CD4-positive, alpha-beta T cell treated with Interleukin-1 beta for 1 hour (primary cell): ENCODE measurements at places on chromosomes 1 and 21.

DNA sequence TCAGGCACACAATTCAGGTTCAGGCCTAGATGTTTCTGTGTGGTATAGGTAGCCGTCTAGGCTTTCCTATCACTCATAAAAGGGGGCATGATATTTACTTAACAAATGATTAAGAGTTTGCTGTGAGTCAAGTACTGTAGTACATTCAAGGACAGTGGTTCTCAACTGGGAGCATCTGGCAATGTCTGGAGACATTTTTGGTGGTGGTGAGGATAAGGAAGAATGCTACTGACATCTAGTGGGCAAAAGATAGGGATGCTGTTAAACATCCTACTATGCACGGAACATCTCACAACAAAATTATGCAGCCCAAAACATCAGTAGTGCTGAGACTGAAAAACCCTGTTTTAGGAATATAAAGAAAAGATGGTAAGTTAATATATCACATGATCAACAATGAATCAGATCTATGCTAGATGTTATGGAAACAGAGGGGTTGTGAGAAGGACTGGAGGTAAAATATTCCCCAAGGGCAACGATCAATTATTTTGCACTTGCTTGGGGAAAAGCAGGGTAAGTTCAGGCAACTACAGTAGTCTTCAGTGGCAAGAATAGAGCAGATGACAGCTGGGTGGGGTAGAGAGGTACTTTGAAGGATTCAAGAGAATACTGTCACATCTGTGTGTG lies 4.9 kb downstream of the DNTTIP2 start:
- no peak for DNase-seq

- no peak for DNase-seq
Observed at GRCh38 chr1:237664348-237664747, 226.4 kb downstream of the ZP4 start.

DNA sequence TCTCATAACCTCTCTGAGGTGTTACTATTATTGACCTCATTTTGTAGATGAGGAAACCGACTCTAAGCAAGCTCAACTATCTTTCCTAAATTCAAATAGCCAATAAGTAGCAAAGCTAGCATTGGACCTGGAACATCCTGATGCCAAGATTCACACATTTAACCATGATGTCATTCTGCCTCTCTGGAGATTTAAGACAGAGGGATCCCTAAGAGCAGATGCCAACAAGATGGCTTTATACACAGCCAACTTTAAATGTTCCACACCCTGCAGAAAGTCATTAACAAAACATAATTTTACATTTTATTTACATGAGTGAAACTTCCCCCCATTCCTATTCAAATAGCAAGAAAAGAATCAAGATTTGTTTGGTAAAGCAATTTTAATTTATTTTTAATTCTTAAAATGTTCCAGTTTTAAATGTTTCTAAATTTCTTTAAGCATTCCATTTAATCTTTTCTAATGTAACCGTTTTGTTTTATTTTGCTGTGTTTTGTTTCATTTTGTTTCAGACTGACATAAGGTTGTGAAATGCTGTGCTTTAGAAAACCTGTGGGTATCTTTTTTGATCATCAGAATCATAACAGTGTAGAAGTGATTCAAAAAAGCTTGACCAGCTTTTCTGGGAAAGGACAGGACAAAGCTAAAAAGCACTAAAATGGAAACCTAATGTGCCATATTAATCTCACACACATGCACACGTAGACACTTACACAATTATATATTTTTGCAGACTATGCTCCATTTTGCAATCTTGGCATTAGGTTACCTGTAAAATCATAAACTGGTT lies 7.6 kb upstream of the VAV3 start:
- DNase-seq, result no peak

GRCh38 chr1:44557778-44558177 lies 116.5 kb downstream of the TMEM53 start:
- no peak for DNase-seq

GRCh38 chr1:109864047-109864822 lies 46.4 kb upstream of the CSF1 start:
- DNase-seq, result no peak

DNA sequence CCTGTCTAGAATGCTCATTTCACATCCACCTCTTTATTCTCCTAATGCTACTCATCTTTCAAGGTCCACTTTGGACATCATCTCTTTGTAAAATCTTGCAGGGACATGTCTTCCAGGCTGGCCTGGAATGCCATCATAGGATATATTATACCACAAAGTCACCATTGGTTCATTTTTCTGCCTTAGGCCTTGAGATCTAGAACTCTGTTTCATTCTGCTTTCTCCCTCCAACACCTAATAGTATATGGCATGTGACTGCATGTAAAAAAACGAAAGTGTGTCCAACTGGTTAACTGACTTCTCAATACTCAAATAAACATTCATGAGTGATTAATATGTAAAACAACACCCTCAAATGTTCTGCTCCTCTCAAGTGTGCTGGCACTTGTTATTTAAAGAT lies 84.1 kb downstream of the RGS2 start:
- no peak for DNase-seq

DNA sequence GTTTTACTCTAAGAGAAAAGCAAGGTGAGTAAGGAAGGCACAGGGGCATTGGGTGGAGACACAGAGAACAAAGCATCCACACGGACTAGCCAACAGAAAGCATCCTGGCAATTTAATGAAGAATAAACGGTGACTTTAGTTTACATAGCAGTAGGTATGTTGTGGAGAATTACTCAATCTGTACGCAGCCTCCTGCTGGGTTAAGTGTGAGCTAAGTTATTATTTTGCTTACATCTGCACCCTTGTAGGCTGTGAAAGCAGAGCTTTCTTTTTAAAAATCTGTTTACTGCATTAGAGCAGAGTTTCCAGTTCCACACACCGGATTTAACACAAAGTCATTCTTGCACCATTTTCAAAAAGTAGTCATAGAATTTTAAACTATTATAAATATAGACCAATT lies 144.5 kb downstream of the AKT3 start:
- DNase-seq, result no peak

- no peak for DNase-seq
Observed at GRCh38 chr1:153344718-153345025, 4.0 kb downstream of the PGLYRP4 start.

DNA sequence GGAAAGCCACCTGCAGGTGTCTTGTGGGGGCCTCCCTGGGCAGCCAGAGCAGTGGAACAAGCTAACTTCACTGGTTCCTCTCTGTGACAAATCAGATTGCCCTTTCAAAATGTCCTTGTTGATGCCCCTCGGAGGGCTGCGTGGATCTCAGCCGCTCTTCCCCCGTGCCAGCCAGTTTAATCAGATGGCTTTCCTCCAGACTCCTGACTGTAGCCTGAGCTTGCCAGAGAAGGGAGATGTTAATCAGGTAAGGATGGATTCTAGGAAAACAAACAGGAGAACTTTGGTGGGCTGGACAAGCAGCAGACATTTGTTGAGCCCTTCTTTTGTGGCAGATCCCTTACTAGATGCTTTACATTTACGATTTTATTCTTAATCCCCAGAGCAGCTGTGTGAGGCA lies 88.2 kb downstream of the DMRTA2 start:
- DNase-seq, result no peak

- no peak for DNase-seq
Observed at GRCh38 chr1:160363010-160363409, 3.9 kb upstream of the NHLH1 start.

DNA sequence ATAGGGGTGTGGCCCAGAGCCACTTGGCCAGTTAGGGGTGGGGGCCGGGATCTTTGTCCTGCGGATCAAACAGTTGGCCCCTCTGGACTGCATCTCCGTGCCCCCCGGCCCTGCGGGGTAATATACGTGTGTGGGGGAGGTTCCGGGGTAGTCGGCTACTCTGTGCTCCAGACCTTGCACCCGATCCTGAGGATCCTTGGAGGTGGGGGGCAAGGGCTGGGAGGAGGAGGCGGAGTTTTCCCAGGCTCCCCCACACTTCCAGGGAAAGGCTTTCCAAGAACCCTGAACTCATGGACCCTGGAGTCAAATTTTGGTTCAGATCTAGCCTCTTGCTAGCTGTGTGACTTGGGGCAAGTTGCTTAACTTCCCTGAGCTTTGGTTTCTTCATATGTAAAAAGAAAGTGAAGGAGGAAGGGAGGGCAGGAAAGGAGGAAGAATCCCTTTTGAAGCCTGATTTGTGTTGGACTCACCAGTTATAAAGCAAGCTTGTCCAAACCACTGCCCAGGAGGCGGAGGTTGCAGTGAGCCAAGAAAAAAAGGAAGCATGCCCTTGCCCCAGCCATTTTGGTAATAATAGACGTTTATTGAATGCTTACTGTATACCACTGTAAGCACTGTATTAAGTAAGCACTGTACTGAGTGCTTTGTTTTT lies 686 bp downstream of the MIIP start:
- peak; percentile 18 for DNase-seq

GRCh38 chr1:167676916-167677848 lies 44.6 kb upstream of the MPZL1 start:
- no peak for DNase-seq

- DNase-seq, result no peak
Observed at GRCh38 chr1:41158147-41158875, 83.8 kb downstream of the SCMH1 start.

DNA sequence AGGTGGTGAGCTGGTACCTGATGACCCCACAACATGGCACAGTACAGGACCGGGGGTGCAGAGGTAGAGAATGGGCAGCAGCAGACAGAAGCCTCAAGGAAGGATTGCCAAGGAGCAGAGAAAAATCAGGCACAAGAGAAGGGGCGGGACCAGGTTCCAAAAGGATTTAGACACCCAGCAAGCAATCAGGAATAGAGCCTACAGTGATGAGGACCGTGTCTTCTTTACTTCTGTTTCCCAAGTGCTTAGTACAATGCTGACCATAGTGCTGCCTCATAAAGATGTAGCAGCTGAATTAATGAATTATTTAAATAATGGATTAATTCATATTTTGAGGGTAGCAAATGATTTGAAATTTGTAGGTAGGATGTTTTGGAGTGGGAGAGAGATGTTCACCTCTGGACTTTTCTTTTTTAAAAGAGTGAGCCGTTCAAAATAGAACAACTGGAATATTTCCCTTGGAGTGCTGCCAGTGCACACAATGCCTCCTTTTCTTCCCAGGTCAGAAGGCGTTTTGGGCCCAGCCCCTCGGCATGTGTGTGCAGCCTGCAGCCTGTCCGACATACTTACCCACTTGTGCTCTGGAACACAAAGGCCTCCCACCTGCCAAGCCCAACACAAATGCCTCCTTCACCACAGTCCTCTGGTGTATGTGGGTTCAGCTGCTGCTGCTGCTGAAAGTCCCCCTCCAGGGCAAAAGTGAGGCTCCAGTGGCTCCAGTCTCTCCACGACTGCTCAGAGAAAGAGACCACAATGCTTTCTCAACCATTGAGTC lies 19.6 kb downstream of the KANK4 start:
- no peak for DNase-seq

DNA sequence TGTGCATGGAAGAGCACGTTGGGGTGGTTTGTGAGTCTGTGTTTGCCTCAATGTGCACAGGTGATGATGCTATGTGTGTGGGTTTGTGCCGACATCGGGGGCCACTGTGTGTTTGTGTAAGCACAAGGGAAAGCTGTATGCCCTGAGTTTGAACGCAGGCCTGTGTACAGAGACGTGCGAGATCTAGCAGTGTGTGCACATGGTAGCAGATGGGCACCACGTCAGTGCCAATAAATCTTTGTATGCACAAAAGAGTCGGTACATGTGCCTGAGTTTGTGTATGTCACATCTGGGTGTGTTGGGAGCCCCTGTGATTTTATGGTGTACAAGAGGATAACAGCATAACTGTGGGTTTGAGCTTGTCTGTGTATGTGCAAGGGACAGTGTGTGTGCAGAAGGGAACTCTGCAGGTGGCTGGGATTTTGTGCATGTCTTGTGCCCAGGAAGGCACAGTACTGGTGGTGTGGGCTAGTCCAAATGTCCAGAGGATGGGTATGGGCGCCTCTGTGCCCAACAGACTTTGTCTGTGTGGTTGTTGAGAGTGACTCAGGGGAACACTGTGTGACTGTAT lies 32.0 kb upstream of the WASF2 start:
- DNase-seq, result no peak

DNA sequence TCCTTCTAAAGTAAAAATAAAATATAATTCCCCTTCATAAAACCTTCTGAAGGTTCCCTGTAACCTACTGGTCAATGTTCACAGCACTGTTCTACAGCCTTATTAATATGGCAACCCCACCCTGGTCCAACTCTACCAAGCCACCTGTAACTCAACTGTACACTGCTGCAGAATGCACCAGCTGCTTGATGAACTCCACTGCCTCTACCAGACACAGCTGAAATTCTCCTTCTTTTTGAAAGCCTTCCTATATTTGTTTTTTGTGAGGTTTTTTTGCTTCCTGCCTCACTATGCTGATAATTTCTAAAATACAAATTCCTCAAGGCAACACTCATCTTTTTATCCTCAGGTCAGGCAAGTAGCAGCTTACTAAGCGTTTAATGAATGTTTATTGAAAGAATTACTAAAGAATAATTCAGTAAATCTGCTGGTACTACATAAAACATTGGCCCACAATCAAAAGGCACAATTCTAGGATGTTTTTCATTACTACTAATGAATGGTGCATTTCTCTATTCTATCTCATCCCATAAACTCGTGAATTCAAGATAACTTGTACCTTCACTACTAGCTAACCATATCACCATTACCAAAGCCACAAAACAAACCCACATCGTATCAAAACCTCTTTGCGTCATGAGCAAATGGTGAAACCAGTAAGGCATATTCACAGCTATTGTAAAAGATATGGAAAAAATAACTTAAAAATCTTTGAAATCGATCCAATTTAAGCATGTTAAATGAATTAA lies 2.4 kb downstream of the SSX2IP start:
- DNase-seq, result no peak

DNA sequence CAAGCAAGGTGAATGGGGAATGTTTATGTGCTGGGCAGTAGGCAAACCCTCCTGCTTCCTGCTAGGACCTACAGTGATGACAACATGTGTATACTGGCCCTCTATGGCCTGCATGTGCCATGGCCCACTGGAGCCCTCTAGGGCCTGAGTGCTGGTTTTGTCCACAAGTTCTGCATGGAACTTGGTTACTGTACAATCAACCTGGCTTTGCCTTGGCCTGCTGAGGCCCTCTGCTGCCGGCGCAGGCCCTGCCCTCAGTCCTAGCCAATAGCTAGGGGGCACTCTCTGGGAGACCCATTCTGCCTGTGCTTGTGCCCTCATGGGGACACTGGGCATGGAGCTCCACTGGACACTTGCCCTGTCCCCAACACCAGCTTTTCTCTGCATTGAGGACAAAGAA lies 138.6 kb upstream of the NGF start:
- no peak for DNase-seq

DNA sequence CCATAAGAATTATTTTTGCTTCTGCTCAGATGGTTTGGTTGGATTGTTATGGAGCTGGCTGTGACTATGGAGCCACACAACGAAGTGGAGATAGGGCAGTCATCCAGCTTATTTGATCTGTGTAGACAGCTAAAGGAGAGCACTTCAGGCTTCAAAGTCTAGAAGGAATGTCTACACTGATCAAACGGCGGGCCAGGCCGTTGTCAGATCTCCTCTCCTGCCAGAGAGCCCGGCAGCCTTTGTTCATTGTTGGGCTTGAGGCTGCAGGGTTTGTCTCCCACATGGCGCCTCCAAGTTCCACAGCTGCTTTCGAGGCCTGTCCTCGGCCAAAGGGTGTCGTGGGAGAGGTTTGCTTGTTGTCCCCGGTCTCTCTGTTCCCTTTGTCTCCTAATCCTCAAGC lies 2.8 kb upstream of the STMN1 start:
- DNase-seq, result no peak

GRCh38 chr1:109807822-109808680 lies 44.3 kb upstream of the EPS8L3 start:
- no peak for DNase-seq

- no peak for DNase-seq
Observed at GRCh38 chr1:20615946-20616846, 17.1 kb upstream of the PINK1 start.

GRCh38 chr1:186577216-186577615 lies 103.0 kb downstream of the PTGS2 start:
- no peak for DNase-seq
